ENCODE measurements at places on chromosomes 1 and 21. TPM values are rescaled to one million over a fixed set of nuclear protein-coding genes. Genes with fewer than 3 reads are reported as not detected.

IL23R gene
- not detected for polyA plus RNA-seq

KRTAP13-2 gene
- polyA plus RNA-seq = not detected

DNAI4 gene
- polyA plus RNA-seq = 2.8 TPM

CCDC27 gene
- polyA plus RNA-seq = not detected

CR1L gene
- polyA plus RNA-seq = not detected

EFNA3 gene
- 1.4 TPM for polyA plus RNA-seq

SLC45A1 gene
- polyA plus RNA-seq = 0.44 TPM

TMPRSS2 gene
- not detected for polyA plus RNA-seq

SPRR1A gene
- not detected for polyA plus RNA-seq

OR2L13 gene
- not detected for polyA plus RNA-seq

TRIM45 gene
- polyA plus RNA-seq = 3.3 TPM
